ENCODE measurements at places on chromosomes 16 and 17.

DNA sequence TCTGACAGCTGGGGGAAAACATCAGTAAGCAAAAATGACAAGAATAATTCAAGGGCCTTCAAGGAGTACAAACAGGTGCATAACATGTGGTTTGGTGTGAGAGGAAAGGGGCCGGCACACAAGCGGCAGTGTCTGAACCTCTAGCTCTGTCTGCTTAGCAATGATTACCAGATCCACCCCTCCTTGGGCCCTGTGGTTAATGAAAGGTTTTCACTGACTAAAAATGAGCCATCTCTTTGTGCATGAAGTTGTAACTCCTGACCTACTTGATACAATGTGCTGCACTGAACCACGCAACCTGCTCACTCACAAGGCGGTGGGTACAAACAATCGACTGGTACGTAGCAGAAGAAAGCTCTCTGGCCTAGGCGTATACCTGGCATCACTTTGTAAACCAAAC is 15.1 kb downstream of the FAM117A start:
- peak; percentile 49 for DNase-seq

GRCh38 chr17:66915792-66916191 is 48.7 kb upstream of the CACNG4 start:
- DNase-seq, result no peak

DNA sequence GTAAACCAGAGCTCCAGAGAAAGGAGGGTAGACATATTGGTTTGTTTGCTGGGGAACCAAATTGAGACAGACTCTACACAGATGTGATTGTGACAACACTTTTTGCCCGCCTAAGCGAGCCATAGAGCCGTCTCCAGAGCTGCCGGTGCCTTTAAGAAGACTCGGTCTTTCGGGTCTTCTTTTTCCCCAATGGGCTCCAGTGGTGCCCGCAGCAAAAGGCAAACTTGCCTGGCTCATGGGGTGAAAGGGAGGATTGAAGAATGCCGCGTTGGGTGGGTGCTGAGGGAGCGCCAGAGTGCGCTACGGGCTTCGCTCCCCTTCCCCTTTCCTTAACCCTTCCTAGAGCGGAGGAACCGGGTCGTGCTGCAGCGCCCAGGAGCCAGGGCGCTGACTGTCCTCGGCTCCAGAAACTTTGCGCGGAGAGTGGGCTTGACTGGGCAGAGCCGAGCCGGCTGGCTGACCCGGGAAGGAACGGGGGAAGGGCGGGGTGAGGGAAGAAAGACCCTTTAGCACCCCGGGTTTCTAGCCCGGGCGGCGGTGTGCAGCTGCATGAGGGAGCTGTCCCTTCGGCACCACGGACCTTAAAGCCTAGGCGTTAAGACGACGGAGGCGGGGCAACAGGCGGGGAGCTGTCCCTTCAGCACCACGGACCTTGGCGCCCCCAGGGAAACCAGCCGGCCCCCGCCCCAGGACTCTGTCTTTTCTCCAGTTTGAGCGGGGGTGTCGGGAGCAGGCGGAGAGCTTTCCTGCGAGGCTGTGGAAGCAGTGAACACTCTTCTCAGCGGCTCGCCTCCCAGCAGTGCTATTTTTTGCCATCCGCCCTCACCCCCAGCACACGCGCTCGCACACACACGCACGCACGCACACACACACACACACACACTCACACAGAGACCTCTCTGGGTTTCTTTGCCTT is at the start of gene CACNG3:
TSS of gene CACNG3 (plus strand) at position 880 of the 916 bp plus-strand sequence. CDS start 420 bp downstream, outside the sequence.
- peak; percentile 6 for DNase-seq

DNA sequence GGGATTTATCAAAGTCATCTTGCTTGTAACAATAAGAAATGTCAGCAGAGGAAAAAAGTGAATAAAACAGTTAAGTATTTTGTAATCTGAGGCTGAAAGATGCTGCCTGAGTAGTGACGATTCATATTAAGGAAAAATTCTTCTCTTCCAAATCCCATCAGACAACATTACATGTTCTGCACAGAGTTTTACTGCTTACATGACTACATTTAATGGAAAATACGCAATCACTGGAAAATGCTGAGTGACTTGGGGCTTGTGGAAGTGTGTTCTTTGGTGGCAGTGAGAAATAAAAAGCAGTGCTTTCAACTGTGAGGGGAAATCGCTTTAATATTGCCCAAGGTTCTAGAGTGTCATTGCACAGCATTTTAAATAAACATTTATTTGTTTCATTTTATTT is 1025.2 kb upstream of the GOT2 start:
- DNase-seq, result no peak

DNA sequence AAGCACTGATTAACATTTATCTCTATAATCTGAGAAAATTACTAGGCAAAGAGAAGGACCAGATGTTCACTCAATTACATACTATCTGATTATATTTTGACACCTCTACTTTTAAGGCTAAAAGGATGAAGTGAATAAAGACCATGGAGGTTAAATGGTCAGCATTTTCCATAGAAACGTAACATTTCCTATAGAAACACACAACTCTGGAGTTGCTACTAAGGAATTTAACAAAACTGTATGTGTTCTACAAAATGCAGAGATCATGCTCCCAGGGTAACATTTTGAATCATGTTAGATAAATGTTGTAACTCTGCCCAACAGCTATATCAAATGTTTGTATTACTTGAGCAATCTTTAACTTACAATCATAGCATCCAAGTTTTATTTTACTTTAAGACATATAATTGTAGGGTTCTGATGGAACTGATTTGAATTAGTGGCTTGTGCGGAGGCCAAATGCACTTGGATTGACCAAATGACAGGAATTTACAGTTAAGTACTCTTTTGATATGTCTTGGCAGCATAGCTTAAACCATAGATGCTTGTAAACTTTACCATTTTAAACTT is 97.7 kb downstream of the RPGRIP1L start:
- no peak for DNase-seq

- no peak for DNase-seq
Observed at GRCh38 chr16:15517743-15518377, 83.5 kb downstream of the BMERB1 start.

- DNase-seq, result no peak
Observed at GRCh38 chr17:77837917-77838316, 120.6 kb upstream of the TNRC6C start.

GRCh38 chr17:61440697-61441096 is 11.5 kb upstream of the TBX4 start:
- no peak for DNase-seq

DNA sequence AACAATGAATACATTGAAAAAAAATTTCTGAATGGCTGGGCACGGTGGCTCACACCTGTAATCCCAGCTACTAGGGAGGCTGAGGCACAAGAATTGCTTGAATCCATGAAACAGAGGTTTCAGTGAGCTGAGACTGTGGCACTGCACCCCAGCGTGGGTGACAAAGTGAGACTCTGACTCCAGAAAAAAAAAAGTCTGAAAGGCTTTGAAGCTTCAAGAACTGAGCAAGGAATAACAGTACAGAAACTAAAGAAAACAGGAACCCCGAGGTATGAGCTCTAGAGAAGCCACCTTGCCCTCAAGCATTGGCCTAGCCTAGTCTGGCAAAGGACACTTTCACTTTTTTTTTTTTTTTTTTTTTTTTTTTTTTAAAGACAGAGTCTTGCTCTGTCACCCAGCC is 45.0 kb downstream of the TEX2 start:
- no peak for DNase-seq

DNA sequence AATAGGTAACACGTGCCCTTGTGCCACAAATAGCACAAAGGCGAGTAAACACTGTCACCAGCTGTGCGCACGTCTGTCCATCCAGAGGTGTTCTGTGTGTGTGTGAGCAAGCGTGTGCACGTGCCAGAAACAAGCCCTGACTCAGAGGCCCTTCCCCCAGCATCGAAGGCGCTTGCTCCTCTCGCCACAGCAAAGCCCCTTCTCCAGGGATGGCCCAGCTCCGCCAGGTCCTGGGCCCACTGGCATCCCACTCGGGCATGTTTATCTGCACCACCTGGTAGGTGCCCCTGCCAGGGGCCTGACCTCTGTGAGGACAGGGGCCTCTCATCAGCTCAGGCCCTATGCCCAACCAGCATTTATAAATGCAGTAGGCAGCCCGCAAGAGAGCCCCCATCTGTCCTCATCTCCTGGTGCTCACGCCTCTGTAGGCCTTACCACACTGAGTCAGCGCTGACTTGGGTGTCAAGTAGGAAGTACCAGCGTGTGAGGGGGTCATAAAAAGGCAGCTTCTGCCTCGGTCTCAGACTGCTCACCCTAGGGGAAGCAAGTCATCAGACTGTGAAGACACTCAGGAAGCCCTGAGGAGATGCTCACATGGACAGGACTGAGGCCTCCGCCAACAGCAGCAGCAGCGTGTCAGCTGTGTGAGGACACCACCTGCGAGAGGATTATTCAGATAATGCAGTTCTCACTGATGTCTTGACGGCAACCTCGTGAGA is 10.8 kb downstream of the TMEM235 start:
- no peak for DNase-seq

DNA sequence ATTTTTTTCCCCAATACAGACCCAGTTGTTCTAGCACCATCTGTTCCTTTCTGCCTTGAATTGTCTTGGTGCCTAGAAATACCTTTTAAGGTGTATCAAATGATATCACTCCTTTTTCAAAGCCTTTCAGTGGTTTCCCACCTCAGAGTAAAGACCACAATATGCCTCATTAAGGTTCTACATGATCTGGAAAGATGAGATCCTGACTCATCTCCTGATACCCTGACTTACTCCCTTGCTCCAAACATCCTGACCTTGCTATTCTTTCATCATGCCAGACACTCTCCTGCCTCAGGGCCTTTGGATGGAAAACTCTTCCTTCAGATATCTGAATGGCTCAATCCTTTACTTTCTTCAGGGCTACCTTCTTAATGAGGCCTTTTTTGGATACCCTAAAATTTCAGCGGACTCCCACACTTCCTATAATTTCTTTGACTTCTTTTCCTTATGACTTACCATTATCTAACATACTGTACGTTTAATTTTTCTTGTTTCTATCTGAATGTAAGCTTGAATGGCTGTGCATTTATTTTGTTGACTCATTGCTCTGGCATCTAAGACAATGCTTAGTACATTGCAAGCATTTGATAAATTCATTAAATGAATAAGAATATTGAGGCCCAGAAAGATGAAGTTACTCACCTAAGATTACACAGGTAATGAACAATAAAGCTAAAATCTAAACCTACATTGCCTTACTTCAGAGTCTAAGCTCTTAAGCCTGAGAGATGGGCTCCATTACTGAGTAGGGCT is 19.2 kb downstream of the FLOT2 start:
- no peak for DNase-seq

GRCh38 chr17:43753493-43754129 is 5.0 kb downstream of the SOST start:
- DNase-seq, result no peak

GRCh38 chr17:64506576-64507412 is at the start of gene CEP95:
Gene CEP95, plus strand, starts transcription at chr17:64506977. Its CDS starts 121 bp downstream, at chr17:64507098.
- DNase-seq, result peak; percentile 94

DNA sequence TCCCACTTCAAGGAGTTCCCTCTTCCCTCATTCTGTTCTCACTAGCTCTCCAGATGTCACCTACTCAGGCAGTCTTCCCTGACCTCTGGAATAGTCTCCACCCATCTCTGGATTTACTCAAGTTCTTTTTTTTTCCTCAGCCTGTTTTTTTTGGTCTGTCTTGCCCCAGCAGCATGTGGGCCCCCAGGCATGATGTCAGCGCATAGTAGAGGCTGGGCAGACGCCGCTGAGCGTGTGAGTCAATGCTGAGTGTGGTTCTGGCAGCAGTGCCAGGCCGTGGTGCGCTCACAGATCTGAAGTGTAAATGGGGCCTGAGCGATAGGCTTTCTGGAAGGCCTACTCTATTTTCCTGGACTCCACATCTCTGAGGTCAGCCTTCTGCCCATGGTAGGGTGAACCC is 2.7 kb upstream of the KCNJ18 start:
- DNase-seq, result no peak

DNA sequence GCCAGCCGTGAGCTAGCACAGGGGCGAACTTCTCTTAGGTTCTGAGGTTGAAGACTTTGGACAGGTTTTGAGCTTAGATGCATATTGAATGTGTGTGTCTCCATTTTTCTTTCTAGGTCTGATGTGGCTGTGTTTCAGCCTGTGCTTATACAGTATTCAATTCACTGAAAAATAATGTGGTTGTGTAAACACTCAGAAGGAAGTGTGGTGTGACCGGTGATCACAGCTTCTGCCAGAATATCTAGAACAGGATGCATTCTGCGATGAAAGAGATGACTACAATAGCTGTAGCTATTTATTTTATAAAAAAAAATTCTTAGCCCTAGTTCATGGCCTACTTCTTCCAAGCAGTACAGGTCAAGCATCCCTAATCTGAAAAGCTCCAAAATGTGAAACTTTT is 64.4 kb downstream of the MAP2K6 start:
- no peak for DNase-seq

GRCh38 chr16:11565665-11566064 is 21.1 kb downstream of the LITAF start:
- DNase-seq, result no peak

DNA sequence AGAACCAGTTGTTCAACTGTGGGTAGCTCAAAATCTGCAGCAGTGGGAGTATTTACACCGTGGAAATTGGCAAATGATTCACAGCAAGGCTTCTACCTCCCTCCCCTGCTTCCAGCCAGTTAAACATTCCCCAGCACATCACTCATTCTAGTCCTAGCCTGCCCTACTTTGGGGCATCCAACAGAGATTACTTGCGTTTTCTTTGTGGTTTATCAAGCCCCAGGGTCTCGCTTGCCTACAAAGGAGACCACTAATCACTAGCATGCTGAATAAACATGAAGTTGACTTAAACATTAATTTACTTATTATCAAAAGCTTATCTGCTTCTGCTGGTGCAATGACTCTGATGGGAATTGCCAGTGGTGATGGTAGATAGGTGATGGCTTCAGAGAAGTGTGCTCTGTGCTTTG is 94.5 kb downstream of the MARF1 start:
- DNase-seq, result no peak

GRCh38 chr16:49625311-49626065 is 230.4 kb downstream of the ZNF423 start:
- DNase-seq, result no peak

DNA sequence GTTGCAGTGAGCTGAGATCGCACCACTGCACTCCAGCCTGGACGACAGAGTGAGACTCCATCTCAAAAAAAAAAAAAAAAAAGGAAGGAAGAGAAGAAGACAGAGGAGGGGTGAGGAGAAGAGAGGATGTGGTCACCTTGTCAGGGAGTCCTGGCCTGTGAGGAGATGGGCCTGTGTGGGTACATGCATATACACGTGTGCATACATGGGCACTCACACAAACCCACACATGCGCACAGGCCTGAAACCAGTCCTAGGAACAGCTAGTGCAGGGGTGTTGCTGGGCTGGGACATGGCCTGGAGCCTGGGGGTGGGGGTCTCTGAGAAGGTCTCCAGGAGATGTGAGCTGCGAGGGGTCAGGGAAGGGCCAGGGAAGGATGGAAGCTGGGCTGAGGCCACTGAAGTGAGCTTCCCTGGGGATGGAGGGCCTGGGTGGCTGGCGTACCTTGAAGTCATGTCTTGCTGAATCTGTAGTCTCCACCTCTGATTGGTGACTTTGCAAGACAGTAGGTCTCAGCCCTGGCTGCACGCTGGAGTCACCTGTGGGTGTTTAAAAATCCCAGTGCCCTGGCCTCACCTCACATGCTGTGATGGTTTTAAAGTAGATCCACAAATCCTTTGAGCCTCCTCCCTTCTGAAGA is 72.4 kb downstream of the MRM1 start:
- DNase-seq, result no peak

GRCh38 chr17:29711588-29712385 is 89.1 kb upstream of the CORO6 start:
- DNase-seq, result no peak

Data from activated gamma-delta T cell treated with anti-CD3 and anti-CD28 coated beads, Interleukin-2, amount 50 U/mL, for 16 hours (primary cell).